Fibroblast of pulmonary artery (primary cell): ENCODE measurements at places on chromosomes 6 and 20.
A peak's percentile ranks its signal among the peaks of the same experiment; 100 is the strongest.

DNA sequence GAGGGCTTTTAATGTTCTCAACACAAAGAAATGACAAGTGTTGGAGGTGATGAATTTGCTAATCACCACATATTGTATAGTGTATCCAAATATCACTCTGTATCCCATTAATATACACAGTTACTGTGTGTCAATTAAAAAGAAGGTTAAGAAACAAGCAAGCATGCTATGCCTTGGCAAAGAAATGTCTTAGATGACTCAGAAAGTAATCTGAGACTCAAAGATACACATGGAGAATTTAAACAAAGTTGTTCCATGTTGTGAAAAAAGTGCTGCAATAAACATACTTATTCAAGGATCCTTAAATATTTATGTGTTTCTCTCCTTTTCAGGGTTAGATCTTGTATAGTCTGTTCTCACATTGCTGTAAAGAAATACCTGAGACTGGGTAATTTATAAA, 300.9 kb downstream of the DHX35 start:
- no peak for DNase-seq

GRCh38 chr6:136024711-136025110, 173.2 kb downstream of the PDE7B start:
- DNase-seq: peak; percentile 25

- no peak for DNase-seq
These were observed 76.1 kb downstream of the FAM135A start for GRCh38 chr6:70489364-70489763.

DNA sequence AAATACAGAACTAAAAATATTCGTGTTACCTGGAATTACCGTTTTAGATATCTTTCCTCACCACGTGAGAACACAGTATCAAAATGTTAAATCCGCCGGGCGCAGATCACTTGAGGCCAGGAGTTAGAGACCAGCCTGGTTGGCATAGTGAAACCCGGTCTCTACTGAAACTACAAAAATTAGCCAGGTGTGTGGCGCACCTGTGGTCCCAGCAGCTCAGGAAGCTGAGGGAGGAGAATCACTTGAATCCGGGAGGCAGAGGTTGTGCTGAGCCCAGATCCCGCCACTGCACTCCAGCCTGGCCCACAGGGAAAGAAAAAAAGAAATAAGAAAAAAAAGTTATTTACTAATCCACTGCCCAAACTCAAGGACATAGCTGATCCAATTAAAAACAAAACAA, 4.8 kb upstream of the DDX43 start:
- DNase-seq: no peak

- DNase-seq: peak; percentile 0
These were observed 385.2 kb downstream of the KIF16B start for GRCh38 chr20:16187956-16188616.

- no peak for DNase-seq
These were observed 154.9 kb upstream of the BMP2 start for GRCh38 chr20:6612606-6612923.

GRCh38 chr20:15359056-15359455, 1021.6 kb upstream of the FLRT3 start:
- no peak for DNase-seq

GRCh38 chr20:46573788-46574584, 23.5 kb upstream of the OCSTAMP start:
- DNase-seq: no peak

- peak; percentile 73 for DNase-seq
These were observed 67.7 kb downstream of the PHACTR2 start for GRCh38 chr6:143745166-143746133.

DNA sequence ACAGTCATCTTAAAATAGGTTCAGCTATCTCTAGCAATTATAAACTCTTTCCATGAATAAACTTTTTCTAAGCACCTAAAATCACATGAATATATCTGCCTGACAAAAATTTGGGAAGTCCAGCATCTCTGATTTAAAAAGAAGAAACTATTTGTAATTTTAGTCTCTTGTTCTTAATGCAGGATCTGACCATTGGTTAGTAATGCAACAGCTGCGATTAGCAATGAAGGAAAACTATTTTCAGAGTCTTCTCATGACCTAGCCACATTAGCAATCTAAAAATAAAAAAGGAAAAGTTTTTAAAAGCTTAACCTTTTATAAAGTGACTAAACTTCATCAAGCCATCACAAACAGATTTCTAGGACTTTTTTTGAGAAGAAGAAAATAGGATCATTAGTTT, 97.5 kb downstream of the PTPRK start:
- no peak for DNase-seq

DNA sequence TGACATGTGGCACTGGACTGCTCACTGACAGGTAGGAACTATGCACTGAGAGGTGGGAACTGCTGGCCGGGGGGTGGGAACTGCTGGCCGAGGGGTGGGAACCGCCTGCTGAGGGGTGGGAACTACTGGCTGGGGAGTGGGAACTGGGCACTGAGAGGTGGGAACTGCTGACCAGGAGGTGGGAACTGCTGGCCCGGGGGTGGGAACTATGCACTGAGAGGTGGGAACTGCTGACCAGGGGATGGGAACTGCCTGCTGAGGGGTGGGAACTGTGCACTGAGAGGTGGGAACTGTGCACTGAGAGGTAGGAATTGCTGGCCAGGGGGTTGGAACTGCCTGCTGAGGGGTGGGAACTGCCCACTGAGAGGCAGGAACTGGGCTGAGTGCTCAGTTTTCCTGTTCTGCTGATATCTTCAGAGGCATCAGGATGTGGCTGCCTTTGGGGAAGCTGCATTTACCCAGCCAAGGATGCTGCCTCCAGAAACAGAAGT, 90.2 kb downstream of the THBS2 start:
- DNase-seq: peak; percentile 71

- no peak for DNase-seq
These were observed 85.1 kb downstream of the PHF20 start for GRCh38 chr20:35856866-35857265.

- DNase-seq: no peak
These were observed 229.5 kb downstream of the ERMARD start for GRCh38 chr6:169980826-169981450.

DNA sequence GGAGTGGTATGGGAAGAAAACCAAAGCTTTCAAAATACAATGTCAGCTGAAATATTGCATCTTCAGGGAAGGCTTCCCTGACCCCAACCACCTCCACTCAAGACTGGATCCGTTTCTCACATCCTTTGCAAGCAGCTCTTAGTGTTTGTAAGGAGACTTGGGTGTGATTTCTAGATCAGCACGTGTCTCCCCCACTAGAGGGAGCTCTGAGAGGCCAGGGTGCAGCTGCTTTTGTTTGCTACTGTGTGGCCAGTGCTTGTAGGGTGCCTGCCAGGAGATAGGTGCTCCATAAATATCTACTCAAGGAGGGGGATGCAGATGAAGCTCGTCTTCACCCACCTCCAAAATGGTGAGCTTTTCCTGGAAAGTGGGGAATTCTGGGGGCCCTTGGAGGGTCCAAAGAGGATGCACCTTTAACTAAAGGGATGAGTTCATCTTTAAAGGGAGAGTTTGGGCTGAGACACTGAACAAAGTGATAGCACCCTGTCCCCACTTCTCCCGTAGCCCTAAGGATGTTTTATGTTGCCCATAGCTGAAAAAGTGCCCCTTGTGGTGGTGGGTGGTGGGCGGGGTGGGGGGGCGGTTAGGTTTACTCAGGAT, 52.6 kb upstream of the MAFB start:
- DNase-seq: peak; percentile 57

DNA sequence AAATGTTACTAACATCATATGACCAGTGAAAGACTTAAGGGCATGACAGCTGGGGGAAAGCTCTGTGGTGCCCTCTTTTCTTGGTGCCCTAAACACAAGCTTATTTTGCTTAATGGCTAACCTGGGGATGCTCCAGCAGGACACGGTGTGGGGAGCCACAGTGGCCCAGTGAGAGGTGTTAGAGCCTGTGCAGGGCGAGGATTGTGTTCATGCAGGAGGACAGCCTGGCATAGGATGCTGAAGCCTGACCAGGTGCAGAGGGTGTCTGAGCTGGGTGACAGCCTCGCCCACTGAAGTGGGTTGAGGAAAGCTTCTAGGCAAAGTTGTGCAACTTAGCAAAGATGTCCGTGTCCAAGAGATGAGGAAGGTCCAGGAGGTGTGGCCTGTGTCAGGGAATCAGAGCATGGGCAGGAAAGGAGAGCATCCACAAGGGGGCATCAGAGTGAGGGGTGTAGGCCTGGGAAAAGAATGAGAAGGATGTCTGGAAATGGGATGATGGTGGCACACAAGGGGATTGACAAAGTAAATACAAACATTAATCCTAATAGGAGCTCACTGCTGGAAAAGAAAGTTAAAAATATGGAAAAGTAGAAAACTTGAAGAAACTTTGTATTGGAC, 33.9 kb downstream of the SLC17A4 start:
- DNase-seq: peak; percentile 74

DNA sequence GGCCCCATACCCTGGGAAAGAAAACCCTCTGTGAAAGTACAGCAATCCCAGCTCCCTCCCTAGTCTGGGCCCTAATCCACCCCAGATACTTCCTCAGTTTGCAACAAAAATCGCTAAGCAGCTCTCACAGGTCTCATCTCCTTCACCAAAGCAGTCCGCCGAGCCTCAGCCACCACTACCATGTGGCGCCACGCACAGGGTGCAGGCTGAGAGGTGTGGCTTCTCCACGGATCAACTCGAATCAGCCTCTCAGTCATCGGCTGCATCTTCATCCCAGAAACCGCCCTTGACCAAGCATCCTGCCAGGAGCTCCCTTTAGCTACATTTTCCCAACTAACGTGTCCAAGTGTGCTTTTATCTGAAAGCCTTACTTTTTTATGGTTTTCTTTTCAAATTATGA, 50.7 kb downstream of the ANKRD60 start:
- DNase-seq: no peak

GRCh38 chr20:5146871-5147592, 20.2 kb downstream of the CDS2 start:
- DNase-seq: no peak

GRCh38 chr6:98980819-98981218, 33.1 kb upstream of the FBXL4 start:
- DNase-seq: no peak

DNA sequence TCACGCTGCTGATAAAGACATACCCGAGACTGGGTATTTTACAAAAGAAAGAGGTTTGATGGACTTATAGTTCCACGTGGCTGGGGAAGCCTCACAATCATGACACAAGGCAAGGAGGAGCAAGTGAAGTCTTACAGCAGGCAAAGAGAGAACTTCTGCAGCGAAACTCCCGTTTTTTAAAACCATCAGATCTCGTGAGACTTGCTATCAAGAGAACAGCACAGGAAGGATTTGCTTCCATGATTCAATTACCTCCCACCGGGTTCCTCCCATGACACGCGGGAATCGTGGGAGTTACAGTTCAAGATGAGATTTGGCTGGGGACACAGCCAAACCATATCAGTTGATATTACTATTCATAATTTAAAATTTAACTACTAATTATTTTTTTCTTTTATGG, 157.3 kb upstream of the ATXN1 start:
- DNase-seq: peak; percentile 38

- peak; percentile 80 for DNase-seq
These were observed 25.4 kb downstream of the ZMYND8 start for GRCh38 chr20:47330933-47331708.

DNA sequence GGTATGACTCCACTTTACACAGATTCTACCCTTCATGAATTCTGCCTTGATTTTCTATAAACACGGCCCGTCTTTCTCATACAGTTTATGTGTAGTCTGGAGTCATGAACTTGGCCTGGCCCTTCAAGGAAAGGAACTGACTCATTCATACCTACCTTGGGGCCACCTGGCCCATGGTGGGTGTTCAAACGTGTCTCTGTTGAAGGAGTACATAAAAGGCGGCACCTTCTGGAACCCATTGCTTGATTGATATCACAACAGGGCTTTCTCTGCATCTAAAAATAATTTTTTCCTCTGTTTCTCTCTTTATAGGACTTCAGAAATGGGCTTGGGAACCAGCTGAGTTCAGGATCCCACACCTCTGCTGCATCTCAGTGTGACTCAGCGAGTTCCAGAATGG, 363.0 kb upstream of the SOX4 start:
- DNase-seq: no peak

GRCh38 chr20:5221061-5221430, 94.2 kb downstream of the CDS2 start:
- no peak for DNase-seq

- no peak for DNase-seq
These were observed 44.1 kb downstream of the PREX1 start for GRCh38 chr20:48783533-48784272.

GRCh38 chr6:29747688-29748250, 24.5 kb downstream of the HLA-F start:
- DNase-seq: no peak

GRCh38 chr6:85192186-85192585, 257.7 kb upstream of the NT5E start:
- peak; percentile 38 for DNase-seq

GRCh38 chr20:47710665-47711045, 74.6 kb downstream of the SULF2 start:
- DNase-seq: no peak

DNA sequence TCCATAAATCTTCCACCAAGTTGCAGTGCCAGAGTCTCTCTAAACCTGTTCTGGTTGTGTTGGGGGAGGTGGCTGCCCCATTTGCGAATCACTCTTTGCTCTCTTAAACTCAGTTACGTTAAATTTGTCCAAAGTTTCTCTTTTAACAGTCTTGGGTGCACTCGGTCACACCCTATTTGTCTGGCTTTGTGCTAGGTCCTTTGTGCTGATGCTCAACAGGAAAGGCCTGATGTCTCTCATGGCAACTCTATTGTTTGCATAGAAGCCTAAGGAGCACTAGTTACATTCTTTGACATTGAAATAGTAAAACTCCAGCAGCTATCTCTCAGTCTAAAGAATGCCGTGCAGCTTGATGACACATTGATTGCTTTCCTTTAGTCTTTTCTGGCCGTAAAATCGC, 105.1 kb downstream of the TRMT11 start:
- DNase-seq: no peak

GRCh38 chr6:83381949-83382348, 48.9 kb downstream of the ME1 start:
- no peak for DNase-seq

DNA sequence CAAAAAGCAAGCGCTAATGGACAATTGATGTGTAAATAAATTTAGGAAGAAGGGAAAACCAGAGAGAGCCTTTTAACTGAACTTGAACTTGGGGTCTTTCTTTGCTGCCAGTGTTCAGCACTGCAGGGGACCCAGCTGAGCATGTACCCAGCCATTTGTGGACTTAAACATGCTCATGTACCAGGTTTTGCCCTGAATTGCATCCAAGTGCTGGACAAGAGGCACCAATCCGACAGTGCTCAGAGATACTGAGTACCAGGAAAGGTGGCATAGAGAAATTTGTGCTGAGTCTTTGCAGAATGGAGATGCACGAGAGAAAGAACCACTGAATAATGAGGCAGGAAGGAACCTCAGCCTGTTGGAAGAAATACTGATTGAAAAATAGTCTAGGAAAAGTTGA, 16.0 kb downstream of the AKAP12 start:
- DNase-seq: no peak

GRCh38 chr20:1874450-1875182, 20.6 kb upstream of the SIRPA start:
- peak; percentile 39 for DNase-seq

GRCh38 chr6:161837854-161838253, 564.0 kb upstream of the AGPAT4 start:
- DNase-seq: no peak
